ENCODE measurements at places on chromosomes 2 and 18.
A peak's percentile ranks its signal among the peaks of the same experiment; 100 is the strongest.

GRCh38 chr2:96546321-96546720 lies 9.8 kb downstream of the ARID5A start:
- no peak for DNase-seq

DNA sequence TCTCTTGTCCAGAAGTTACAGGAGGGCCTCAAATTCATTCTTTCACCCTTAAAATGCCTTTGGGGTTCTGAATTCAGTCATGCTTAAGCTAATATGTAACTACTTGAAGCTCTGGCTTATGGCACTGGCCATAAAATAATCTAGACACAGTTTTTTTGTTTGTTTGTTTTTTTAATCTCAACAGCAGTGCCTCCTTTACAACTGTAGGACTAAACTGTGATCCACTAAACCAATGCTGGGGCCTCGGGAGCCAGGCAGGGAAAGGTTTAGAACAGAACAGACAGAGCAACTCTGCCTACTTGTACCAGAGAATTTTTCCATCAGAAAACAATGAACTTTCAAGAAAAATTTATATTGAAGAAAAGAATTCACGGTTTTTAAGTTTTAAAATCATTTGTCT lies 1.7 kb downstream of the STAM2 start:
- no peak for DNase-seq

DNA sequence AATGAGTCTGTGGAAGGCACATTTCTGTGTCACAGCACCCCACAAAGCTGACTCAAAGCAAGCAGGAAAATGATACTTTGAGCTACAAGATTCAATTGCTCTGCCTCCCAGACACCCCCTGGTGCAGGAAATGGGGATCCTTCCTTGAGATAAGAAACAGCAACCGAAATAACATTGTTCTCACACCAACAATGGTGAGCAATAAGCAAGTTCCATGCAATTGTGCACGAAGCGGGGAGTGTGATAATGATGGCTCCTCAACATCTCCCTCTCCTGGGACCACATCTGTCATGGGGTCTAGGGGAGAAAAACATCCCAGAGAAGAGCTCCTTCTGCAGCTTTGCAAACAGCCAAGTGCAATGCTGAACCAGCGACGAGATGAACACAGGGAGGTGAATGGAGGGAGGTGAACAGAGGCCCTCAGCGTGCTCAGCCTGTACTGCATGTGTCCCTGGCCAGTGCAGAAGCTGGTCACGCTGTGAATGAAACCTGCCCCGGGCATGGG lies 67.7 kb downstream of the PDCL3 start:
- no peak for DNase-seq

GRCh38 chr2:220353897-220354296 lies 726.5 kb downstream of the SLC4A3 start:
- no peak for DNase-seq

GRCh38 chr18:25921677-25922421 lies 168.6 kb downstream of the SS18 start:
- DNase-seq, result peak; percentile 4

DNA sequence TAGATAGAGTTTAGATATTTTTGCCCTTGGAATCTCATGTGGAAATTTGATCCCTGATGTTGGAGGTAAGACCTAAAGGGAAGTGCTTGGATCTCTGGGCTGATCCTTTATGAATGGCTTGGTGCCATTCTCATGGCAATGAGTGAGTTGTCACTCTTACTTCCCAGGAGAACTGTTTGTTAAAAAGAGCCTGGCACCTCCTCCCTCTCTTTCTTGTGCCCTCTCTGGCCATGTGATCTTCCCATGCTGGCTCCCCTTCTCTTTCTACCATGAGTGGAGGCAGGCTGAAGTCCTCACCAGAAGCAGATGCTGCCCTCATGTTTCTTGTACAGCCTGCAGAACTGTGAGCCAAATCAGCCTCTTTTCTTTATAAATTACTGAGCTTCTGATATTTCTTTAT lies 276.9 kb downstream of the ZNF804A start:
- no peak for DNase-seq

DNA sequence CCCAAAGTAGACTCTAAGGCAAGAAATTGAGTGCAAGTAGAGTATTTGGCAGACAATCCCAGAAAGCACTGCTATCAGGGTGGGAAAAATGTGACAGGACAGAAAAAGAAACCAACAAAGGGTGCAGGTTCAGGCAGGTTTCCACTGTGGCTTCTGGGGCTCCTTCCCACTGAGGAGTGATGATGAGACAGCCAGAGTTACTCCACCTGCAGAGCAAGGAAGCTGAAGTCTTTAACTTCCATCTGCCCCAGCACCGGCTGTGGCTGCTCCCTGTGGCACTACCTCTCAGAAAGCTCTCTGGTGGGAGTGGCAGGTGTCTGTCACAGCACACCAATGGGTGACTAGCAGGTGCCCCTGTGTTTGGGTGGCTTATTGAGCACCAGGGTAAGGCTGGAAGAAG lies 37.6 kb upstream of the ACKR3 start:
- no peak for DNase-seq

DNA sequence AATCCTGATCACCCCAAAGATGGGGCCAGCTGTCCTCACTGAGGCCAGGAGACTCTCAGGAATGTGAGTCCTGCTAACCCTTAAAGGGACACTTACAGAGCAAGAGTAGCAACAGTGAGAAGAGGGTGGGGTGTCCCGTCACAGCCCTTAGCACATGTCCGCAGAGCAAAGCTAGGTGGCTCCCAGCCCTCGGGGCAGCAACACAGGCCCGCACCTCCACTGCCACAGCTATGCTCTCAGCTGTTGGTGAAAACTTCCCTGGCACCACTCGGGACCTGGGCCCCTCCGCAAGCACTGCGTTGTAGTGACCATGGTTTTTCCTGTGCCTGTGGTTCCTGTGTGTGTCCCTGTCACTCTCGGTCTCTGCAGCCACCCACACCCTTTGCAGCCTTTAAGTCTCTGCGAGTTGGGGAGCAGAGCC lies 76.4 kb upstream of the UXS1 start:
- DNase-seq, result no peak

DNA sequence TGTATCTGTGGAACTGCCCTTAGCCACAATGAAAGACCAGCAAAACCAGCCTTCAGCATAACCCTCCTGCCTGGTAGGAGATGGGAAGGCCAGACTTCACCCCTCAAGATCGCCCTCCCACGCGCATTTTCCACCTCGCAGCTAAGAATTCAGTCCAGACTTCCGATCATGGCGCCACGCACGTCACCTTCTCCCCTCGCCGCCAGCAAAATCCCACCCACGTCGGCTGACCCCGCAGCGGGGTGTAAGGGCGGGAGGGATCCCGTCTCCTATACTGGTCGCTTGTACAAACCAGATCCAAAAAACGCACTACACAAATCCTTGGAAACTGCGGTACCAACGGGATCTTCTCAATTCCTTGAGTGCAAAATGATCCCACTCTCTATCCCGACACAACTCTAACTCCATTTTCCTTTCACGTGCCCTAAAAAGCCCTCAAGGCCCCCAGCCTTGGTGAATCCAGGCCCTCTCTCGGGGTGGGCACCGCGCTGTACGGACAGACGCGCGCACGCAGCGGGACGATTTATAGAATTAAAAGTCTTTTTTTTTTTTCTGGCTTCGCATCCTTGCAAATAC lies 1.0 kb upstream of the BMPR2 start:
- peak; percentile 18 for DNase-seq

DNA sequence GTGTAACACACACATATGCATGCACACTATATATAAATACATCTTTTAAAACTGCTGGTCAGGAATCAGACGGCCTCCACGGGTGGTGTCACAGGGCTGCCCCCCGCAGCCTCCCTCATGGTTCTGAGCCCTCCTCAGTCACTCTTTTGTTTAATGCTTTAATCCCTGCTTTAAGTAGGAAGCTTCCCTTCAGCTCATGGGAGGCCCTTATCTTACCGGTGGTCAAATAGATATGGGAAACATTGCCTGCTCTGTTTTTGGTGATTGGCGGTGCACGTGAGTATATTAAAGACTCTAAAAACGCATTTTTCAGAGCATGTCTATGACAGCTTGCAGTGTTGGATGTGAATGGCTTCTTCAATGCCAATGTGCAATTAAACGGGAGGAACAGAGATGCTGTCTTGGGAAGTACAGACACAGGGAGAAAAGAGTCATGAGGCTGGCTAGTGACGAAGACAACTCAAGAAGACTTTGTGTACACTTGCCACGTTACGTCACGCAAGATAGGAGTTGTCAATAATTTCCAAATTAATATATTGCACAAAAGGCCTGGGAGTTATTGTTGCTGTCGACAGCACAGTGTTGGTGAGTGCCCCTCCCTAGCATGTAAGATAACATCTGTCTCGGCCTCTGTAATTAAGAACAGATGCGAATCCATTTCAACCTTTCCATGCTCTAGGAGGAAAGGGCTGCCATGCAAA lies 23.3 kb downstream of the GNLY start:
- no peak for DNase-seq

GRCh38 chr2:24164416-24164973 lies 10.4 kb upstream of the FAM228A start:
- DNase-seq, result no peak

All from NCI-H1436 (cell line).